ENCODE measurements at places on chromosomes 16 and 17. TPM values are rescaled to one million over a fixed set of nuclear protein-coding genes. Genes with fewer than 3 reads are reported as not detected.

CSH2 gene
- total RNA-seq = not detected

MT1M gene
- total RNA-seq = not detected

STARD3 gene
- 66.0 TPM for total RNA-seq

NPIPA2 gene
- total RNA-seq = 2.0 TPM

SUZ12 gene
- total RNA-seq = 23.7 TPM

ICAM2 gene
- total RNA-seq = not detected

SYT17 gene
- 13.6 TPM for total RNA-seq

INCA1 gene
- total RNA-seq = 1.3 TPM

LITAF gene
- total RNA-seq = 197 TPM

MPO gene
- not detected for total RNA-seq
